ENCODE measurements at places on chromosomes 5 and 9.

DNA sequence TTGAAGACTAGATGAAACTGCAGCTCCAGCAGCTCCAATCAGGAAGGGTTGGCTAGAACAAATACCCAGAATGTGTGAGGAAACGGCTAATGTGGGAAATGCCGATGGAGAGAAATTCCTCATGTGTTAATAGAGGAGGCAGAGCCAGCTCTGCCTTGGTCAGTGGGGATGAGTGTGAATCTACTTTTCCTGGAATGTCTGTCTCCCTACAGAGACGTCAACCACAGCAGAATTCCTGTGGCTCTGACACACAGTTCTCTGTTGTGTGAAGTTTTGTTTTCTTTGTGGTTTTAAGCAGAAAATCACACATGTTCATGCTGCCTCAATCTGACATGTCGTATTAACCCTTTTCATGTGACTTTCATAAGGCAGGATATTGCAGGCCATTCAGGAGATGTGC, 476.6 kb upstream of the WWC1 start:
- no peak for DNase-seq

DNA sequence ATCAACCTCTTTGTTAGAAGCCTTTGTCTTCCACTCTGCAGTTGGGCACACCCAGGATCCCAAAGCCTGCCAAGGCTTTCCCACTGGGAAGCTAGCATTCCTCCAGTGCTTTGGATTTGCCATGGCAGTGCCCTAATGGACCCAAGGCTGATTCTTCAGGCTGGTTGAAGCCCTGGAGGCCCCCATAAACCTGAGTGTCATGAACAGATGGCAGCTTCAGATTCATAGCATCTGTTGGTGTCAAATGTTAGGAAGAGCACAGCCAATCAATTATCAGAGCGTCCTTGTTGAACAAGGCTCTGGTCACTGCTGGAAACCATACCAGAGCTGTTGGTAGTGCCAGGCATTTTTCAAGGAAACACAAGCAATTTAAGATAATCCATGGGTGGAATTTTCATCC, 241.1 kb upstream of the KLF4 start:
- DNase-seq: no peak

DNA sequence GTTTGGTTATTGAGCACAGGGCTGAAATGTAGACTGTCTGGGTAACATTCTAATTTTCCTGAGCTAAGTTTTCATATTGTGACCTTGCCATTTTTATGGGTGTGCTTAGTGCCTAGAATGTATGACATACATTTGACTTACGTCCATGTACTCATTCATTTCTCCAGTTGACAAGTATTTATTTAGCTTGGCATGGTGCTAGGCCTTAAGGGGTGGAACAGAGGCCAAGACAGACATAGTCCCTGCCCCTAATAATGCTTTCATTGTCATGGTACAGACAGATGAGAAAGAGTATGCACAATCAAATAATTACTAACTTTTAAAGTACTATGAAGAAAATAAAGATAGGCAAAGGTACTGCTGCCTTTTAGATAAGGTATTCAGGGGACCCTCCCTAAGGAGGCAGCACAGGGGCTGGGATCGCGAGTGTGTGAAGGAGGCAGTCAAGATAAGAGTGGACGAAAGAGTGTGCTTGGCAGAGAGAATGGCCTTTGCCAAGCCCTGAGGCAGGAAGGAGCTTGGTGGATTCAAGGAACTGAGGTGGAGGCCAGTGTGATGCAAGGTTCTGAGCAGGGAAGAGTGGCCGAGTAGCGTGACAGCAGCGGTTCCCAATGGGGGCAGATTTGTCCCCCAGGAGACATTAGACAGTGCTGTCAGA, 128.0 kb downstream of the PIP5K1B start:
- DNase-seq: no peak

- DNase-seq: no peak
Observed at GRCh38 chr5:112956606-112957005, 20.0 kb upstream of the DCP2 start.

DNA sequence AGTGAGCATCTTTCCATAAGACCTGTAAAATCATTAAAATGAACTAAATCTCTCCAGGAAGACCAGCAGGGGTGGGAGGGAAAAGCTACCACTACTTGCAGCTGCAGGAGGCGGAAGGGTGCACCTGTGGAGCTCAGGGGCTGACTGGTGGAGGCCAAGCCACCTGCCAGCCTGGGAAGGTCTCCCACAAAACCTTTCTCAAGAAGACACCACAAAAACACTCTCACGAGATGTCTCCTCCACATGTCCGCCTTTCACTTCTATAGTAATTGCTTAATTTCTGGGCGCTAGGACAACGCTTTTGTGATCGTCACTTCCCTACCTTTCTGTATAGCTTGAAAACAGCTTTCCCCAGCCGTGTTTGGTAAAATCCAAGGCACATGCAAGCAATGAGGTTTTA, 114.4 kb downstream of the ROR2 start:
- no peak for DNase-seq

DNA sequence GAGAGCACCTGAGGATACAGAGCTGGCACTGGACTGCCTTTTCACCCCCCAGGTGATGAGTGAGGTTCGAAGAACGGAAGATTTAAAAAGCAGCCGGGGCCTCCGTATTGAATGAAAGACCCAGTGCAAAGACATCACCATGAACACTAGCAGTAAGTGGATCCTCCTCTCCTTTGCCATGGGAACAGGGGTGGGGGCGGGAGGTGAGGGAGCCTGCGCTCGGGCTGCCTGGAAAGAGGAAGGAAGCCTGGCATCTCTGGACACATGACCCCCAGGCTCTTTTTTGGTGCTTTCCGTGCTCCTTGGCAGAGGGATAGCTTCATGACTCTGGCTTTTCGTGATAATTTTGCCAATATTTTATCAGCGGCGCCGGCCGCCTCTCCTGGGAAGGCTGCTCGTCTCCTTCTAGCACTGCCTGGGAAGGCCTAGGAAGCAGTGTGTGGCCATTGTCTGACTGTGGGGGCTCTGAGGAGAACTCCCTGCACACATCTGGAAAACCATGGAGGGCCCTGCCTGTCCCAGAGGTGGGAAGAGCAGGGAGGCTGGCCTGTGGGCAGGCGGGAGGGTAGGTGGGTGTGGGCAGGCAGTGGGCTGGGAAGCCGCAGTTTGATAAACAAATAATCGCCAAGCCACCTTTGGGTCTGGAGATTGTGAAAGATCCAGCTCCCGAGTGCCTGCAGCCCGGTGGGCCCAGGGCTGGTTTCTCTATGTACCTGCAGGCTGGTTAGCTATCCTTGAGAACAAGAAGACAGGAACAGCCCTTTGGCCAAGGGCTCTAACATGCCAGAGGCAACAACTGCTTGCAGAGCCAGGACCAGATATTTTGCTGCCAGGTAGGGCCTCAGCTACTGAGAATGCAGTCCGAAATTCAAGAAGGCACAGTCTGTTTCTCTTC, 911 bp downstream of the ABLIM3 start:
- DNase-seq: no peak
